Activated T-helper 9 cell treated with anti-CD3 and anti-CD28 coated beads, Interleukin-2, amount 50 U/mL, for 16 hours (primary cell): ENCODE measurements at places on chromosomes 1 and 21.

DNA sequence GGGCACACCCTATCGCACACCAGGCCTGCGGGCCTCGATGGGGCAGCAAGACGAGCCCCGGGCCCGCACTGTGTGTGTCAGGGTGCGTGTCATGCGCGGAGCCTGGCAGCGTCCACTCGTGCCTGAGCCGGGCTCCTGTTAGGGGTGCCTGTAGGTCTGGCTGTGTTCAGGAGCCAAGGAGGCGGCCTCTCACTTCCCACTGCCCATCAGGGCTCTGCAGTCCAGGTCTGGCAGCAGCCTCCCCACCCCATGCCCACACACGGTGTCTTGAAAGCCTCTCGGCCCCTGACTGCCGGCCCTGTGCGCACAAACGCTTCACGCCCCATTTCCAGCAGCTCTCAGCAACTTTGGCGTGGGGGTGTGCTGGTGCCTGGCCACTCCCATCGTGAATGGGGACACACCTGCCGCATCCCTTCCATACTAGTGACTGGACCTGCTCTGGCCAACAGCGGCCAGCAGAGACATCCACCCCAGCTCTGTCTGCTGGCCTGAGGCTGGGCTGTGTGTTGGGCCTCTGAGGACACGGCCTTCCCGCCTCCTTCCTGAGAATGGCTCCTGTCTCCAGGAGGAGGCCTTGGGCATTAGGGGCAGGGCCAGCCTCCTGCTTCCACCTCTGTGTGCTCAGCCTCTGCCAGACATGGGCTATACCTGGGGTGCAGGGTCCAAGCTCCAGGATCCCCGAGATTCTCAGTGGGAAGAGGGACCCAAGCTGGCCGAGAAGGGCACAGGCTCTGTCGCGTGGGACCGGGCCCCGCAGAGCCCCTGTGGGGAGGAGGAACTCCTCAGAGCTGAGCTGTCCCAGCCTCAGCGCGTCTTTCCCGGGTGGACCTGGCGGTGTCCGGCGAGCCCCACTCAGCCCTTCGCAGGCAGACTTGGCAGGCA is 41.8 kb upstream of the ACTRT2 start:
- DNase-seq: no peak

DNA sequence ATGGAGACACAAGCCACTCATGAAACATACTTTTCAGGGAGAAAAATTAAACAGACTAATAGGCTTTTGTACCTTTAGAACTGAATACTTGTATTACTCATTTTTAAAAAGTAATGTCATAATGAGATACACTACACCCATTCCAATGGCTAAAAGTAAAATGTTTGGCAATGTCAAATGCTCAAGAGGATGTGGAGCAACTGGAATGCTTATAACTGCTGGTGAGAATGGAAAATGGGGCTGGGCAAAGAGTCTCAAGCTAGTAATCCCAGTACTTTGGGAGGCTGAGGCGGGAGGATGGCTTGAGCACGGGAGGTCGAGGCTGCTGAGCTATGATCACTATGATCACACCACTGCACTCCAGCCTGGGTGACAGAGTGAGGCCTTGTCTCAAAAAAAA is 86.3 kb downstream of the NKAIN1 start:
- no peak for DNase-seq

- no peak for DNase-seq
Measured at GRCh38 chr1:104706631-104707147, 957.0 kb downstream of the AMY1C start.

DNA sequence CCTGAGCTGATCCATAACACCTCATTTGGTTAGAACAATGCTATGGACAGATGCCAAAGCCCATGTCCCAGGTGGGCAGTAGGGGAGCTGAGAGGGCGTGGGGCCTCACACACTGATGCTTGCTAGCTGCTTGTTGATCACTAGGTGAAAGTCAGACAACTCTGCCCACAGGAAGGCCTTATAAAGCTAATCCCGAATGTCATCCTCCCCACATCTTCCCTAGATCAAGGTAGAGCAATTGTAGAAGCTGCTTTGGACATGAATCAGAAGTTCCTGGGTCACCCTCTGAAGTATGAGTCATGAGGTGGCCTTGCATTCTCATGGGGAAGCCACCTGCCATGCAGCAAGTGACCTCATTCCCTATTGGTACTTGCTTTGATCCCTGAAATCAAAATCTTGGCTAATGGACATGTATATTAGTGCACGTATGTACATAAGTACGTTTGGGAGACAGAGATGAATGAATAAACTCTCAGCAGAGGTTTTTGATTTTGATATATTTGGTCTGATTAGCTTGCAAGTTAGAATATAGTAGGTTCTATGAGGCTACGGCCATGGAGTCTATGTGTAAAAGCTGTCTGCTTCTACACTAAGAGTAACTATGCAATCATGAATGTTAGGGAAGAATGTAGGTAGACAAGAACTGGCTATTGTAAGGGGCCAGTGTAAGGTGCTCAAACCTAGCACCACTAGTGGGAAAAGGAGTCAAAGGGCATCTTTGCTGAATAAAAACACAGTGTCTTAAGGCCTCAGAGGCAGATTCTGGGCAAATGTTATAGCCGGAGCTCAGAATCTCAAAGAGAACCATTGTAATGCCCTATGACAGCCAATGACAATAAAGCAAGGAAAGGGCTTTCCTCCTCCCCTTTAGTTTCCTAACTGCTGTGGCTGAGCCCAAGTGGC is 52.6 kb downstream of the ABCA4 start:
- DNase-seq: no peak

- DNase-seq: no peak
Measured at GRCh38 chr1:166017395-166017794, 149.4 kb downstream of the FAM78B start.

DNA sequence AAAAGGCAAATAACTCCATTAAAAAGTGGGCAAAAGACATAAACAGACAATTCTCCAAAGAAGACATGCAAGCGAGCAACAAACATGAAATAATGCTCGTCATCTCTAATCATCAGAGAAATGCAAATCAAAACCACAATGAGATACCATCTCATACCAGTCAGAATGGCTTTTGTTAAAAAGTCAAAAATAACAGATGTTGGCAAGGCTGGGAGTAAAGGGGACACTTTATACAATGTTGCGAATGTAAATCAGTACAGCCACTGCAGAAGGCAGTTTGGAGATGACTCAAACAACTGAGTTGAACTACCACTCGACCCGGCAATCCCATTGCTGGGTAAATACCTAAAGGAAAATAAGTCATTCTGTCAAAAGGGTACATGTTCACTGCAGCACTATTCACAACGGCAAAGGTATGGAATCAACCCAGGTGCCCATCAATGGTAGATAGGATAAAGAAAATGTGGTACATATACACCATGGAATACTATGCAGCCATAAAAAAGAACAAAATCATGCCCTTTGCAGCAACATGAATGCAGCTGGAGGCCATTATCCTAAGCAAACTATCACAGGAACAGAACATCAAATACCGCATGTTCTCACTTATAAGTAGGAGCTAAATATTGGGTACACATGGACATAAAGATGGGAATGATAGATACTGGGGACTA is 25.9 kb downstream of the TSPAN2 start:
- no peak for DNase-seq

- DNase-seq: no peak
Measured at GRCh38 chr21:38340131-38340530, 83.3 kb downstream of the KCNJ15 start.

GRCh38 chr1:154416471-154417337 is 11.6 kb downstream of the IL6R start:
- no peak for DNase-seq

DNA sequence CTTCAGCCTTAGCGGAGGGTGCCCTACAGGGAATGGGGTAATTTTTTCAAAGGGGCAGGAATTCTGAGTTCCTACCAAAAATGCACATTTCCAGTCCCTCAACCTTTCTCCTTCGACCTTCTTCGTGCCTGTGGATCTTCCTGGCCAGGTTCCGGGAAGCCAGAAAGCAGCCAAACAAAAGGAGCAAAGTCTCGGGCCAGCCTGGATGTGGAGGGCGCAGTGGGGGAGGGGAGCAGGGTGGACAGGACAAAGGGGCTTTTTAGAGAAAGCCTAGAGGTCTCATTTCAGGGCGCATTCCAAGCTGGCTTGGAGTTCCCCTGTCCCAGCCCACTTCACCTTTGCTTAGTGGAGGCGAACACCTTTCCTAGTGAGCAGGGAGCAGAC is 2.9 kb upstream of the INAVA start:
- DNase-seq: no peak
